Activated CD4-positive, alpha-beta memory T cell treated with anti-CD3 and anti-CD28 coated beads, Interleukin-2, amount 10 ng/mL, durations not matched to agents 7 days and 5 days (primary cell): ENCODE measurements at places on chromosomes 6 and 20. TPM values are rescaled to one million over a fixed set of nuclear protein-coding genes. Genes with fewer than 3 reads are reported as not detected.

- DNase-seq = peak; percentile 35
These were observed 2.6 kb downstream of the CTSZ start for GRCh38 chr20:59004493-59004762.

ADGRG6 gene
- total RNA-seq = not detected

PROKR2 gene
- total RNA-seq = not detected

CRISP3 gene
- total RNA-seq = not detected

GRCh38 chr20:19603376-19603750 lies 154.7 kb upstream of the RIN2 start:
- no peak for DNase-seq

GRCh38 chr20:47740862-47741184 lies 44.5 kb downstream of the SULF2 start:
- DNase-seq = no peak

GRCh38 chr6:49676671-49677281 lies 36.6 kb downstream of the CRISP2 start:
- no peak for DNase-seq

DNA sequence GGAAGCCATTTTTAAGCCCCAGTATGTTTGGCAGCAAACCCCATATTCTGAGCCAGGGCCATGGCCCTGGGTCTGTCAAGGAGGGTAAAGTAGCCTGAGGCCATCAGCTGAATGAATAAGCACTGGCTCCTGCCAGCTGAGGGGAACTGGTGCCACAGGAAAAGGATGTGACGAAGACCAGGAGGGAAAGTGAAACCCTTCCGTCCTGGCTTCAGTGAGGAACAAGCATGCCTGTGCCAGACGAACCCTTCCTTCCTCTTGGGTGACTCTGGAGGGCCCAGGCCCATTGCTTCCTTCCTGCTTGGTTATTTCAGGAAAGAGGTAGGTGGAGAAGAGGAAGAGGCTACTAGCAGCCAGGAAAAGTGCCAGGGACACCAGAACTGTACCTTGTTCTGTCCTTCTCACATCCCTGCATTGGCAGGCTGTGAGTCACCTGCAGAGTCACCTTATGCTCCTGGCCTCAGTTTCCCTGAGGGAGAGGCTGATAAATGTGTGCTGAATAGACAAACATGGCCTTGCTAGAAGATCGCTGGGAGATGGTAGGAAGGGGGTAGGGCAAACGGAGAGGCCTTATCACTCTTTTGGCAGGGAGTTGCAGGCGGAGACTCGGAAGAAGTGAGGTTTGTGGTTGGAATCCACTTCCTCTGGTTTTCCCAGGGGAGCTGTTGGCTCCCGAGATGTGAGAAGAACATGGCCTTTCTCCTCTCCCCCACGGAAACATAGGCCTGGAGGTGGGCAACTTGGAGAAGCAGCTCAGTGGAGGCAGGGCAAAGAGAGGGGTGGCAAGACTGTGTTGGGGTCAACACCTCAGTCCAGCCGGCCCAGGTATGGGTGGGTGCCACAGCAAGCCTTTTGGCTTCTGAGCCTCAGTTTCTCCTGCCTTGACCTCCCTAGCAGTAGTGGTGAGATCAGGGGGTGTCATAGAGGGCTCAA lies 37.4 kb downstream of the COX4I2 start:
- DNase-seq = peak; percentile 84

GPR6 gene
- total RNA-seq = not detected

GRCh38 chr6:44000164-44000842 lies 126.9 kb downstream of the MRPL14 start:
- DNase-seq = peak; percentile 55

DNA sequence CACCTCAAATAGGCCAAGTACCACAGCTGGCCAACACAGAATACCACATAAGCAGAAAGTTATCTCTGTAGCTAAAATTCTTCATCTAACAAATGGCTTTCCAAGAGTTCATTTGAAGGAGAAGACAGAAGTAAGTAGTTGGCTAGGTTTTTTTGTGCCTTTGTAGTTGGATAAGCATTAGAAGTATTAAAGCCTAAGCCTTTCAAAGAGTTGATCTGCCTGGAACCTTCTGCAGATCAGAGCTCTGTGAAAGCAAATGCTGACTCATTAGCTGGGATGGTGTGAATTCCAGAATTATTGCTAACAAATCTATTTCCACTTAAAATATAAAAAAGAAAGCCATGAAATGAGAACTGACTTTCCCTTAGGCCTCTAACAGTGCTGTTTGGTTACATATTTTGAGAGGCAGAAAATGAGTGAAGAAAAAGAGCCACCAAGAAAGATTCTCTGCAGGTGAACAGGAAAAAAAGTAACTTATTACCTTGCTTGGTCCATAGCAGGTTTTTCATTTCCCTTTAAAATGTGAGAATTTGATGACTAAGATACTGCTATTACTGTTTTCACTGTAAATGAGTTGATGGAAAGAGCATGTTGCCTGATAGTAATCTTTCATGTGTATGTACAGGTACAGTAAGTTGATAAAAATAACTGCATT lies 763.2 kb upstream of the FLRT3 start:
- no peak for DNase-seq

ARMC2 gene
- 12.2 TPM for total RNA-seq

BHLHE23 gene
- not detected for total RNA-seq

DNA sequence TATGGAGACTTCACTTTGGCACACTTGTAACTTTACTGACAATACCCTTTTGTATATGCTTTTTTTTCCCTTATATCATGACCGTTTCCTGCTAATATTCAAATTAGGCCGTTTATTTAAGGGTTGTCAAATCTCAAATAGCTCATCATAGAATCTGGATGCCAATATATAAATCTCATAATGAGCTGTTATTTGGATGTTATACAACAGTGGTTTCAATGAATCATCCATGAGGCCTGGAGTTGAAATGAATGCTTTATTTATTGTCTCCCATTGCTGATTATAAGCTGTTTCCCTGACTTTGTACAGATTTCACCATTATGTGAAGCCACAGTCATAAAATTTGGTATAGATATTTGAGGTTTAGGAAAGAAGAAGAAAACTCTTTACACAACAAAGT lies 256.1 kb downstream of the PLCB1 start:
- DNase-seq = no peak

HDGFL1 gene
- not detected for total RNA-seq

DNA sequence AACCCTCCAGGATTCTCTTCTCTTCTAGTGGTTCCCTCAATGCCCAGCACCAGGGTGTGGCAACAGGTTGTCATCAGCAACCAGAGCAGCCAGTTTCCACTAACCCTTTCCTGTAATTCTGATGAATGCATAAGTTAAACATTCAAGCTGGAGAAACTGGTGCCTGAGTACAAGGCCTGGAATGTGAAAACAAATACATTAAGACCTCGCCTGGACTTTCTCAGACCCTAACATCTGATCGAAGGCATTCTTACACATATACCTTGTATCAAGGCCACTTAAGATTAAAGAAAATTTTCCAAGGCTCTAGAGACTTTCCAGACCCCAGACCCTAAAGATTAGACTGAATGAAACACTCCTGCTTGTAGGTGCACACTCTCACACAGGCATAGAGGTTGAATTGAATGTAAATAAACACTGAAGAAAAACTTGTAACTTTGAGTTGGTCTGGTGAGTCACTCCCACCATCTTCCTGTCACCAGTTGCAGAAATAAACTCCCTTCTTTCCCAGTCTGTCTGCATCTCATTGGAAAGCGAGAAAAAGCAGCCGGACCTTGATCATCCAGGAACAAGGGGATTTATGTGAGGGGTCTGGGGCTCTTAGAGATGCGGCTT lies 9.0 kb downstream of the LRP11 start:
- no peak for DNase-seq

DNA sequence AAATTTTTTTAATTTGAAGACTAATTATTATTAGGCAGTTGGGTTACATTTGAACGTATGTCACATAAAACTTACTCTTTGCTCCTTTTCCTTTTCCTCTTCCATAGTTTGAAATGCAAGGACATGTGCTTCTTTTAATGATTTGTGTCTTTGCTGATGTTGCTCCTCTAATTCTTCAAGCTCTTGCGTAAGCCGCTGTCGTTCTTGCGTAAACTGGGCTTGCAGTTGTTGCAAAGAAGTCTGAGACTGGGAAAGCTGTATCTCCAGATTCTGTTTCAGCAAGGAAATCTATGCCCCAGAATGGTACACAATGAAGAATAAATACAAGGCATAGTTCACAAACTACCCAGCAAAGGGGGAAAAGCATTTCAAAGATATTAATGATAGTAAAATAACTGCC lies 45.1 kb upstream of the MCM9 start:
- no peak for DNase-seq

BIRC7 gene
- not detected for total RNA-seq

RSPH9 gene
- total RNA-seq = not detected

- DNase-seq = no peak
These were observed 51.4 kb downstream of the ZBTB9 start for GRCh38 chr6:33505548-33506370.

BPIFB2 gene
- not detected for total RNA-seq

DNA sequence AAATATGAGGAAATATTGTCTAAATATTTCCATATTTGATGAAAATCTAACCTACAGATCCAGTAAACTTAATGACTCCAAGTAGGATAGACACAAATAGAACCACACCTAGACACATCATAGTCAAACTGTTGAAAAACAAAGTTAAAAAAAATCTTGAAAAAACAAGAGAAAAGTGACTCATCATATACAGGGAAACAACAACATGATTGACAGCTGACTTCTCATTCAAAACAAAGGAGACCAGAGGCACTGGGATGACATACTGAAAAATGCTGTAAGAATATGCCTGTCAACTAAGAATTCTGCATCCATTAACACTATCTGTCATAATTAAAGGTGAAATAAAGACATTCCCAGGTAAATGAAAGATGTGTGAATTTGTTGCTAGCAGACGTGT lies 38.8 kb downstream of the BMP2 start:
- no peak for DNase-seq

DNA sequence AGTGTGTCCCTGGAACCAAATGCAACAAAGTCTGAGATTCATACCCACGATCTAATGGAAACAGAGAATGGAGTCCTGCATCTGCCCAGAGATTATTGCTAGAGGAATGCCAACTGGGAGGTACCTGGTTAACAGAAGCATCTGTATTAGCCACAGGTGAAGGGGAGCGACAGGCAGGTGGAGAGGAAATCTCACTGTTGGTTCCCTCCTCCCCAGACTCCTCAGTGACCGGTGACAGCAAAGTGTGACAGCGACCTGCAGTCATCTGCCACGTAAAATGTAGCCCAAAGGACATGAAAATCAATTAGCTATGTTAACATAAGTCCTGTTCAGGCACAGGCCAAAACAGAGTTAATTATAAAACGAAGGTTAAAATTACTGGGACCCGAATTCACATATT lies 336.6 kb downstream of the SYNE1 start:
- DNase-seq = no peak

DNA sequence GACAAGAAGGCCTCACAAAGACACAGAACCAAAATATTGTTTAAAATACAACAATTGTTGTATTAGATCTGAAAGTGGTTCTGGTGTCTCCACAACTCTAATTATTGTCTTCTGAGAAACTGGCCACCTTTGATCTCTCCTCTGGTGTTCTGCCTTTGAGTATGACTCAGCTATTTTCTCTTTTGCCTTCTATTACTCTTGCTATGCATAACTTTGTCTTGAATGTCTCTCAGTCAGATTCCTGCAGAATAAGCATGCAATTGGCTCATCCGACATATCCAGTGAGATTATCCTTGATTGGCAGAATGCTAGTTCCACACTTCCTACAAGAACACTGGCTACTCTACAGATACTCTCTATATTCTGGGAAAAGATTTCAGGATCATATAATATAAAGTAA lies 14.3 kb upstream of the EPM2A start:
- no peak for DNase-seq

GRCh38 chr20:53916173-53916512 lies 154.3 kb downstream of the BCAS1 start:
- DNase-seq = no peak

TRIM38 gene
- 32.6 TPM for total RNA-seq

KCNK15 gene
- not detected for total RNA-seq

DNA sequence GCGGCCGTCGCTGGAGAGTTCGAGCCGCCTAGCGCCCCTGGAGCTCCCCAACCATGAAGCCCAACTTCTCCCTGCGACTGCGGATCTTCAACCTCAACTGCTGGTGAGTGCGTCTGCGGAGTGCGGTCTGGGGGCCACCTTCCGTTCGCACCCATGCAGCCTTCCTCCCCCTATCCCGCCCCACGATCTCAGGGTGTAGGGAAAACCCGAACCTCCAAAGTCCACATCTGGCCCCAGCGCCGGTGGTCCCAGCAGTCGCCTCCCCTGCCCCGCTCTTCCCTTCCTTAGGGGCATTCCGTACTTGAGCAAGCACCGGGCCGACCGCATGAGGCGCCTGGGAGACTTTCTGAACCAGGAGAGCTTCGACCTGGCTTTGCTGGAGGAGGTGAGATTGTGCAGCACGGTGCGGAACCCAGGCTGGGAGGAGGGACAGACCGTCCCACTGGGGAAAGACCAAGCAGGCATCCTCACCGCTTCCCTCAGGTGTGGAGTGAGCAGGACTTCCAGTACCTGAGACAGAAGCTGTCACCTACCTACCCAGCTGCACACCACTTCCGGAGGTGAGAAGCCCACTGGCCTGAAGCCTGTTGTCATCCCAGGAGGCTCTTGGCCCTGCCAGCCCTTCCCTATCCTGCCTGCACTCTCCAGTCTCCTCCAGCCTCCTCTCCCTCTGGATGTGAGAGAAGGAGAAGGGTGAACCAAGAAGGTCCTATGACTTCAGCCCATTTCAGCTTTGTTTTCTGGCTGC lies 719 bp downstream of the SMPD2 start:
- DNase-seq = peak; percentile 43

L3MBTL1 gene
- 7.3 TPM for total RNA-seq

FOXF2 gene
- not detected for total RNA-seq

GRCh38 chr6:146857180-146857979 lies 258.6 kb downstream of the ADGB start:
- DNase-seq = peak; percentile 75

DNA sequence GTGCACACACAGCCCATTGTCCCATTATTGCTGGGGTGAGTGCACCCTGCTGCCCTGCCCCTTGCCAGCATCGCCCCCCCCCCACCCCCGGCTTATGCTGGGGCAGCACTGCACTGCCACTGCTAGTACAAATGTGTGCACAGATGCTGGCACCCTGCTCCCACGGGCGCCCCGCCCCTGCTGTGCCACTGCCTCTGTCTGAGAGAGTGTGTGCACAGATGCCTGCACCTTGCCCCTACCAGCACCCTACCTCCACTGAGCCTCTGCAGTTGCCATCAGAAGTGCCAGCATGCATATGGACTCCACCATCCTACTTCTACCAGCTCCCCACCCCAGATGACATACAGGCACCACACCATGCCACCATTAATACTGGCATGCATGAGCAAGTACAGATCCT lies 454.6 kb upstream of the KHDRBS2 start:
- no peak for DNase-seq

- DNase-seq = no peak
These were observed 42.7 kb downstream of the MGME1 start for GRCh38 chr20:18011482-18011881.

SLC22A3 gene
- not detected for total RNA-seq

- peak; percentile 78 for DNase-seq
These were observed 3.1 kb downstream of the MTCL3 start for GRCh38 chr6:127515794-127516661.

- DNase-seq = no peak
These were observed 5.7 kb upstream of the OSTM1 start for GRCh38 chr6:108080010-108080780.
